ENCODE measurements at places on chromosomes 11 and 22. TPM values are rescaled to one million over a fixed set of nuclear protein-coding genes. Genes with fewer than 3 reads are reported as not detected.

MMP12 gene
- not detected for total RNA-seq

GRM5 gene
- total RNA-seq: under 0.01 TPM

TMPRSS5 gene
- under 0.01 TPM for total RNA-seq

KCNJ5 gene
- total RNA-seq: not detected

IRF7 gene
- total RNA-seq: 1.4 TPM

DLG2 gene
- 0.36 TPM for total RNA-seq

APOL6 gene
- total RNA-seq: 7.2 TPM

TOB2 gene
- total RNA-seq: 17.4 TPM

PDE3B gene
- total RNA-seq: 1.1 TPM

SYT7 gene
- total RNA-seq: not detected

OR2AT4 gene
- not detected for total RNA-seq

OR8G1 gene
- total RNA-seq: not detected

DNA sequence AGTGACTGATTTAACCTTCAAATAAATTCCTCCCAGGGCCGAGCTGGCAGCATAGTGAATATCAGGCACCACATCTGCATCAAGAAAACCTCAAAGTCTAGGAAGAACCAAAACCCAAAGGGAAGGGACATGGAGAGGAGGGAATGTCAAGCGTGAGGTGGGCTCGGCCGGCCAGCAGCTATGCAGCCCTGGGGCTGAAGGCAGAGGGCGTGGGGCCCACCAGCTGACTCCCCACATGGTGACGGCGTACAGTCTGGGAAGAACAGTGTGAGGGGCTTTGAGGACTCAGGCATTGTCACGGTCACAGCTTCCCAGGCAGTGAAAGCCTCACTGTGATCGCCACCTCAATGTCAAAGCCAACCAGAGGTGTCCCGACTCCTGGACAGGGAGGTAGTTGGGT is 412.5 kb downstream of the SHANK2 start:
- DNase-seq: no peak

DNA sequence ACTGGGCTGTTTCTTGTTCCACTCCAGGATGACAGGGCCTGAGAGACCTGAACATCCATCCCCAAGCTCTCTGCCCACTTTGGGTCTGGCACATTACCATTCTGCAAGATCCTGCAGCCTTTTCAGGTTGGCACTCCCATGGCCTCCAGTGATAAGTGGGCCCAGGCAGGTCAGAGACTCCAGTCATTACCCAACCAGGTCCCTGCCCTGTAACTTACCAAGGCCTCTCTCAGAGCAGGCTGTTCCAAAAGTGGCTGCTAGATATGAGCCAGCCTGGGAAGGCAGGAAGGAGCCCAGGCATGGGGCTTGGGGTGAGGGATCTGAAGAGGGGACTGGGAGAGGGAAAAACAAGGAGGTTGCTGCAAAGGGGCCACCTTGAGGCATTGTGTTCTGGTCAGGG is 35.9 kb downstream of the KCNQ1OT1 start:
- DNase-seq: no peak

DNA sequence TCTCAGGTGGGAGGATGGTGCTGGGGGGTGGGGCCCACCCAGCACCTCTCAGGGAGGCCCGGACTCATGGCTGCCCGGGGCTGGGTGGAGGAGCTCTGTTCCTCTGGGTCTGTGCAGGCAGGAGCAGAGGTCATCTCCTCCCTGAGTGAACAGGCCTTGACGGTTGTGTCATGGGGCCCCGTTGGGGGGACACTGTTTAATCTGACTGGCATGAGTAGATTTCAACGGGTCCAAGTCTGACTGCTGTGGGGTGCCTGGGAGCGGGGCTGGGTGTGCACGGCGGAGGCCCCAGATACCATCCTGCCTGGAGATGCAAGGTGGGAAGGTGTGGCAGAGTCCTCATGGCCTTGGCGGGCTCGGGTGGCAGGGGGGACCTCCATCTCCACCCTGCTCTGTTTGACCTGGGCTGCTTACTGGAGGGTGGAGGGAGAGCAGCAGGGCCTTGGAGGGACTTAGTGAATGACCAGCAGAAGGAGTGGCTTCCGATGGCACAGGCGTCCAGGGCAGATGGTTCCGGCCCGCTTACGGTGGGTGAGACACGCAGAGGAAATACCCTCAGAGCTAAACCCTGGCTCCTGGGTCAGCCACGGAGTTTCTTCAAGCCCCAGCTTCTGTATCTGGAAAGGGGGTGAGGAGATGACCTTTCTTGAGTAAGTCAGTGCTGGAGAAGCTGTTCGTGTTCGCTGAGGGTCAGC is 48.7 kb downstream of the SMIM38 start:
- no peak for DNase-seq

DNA sequence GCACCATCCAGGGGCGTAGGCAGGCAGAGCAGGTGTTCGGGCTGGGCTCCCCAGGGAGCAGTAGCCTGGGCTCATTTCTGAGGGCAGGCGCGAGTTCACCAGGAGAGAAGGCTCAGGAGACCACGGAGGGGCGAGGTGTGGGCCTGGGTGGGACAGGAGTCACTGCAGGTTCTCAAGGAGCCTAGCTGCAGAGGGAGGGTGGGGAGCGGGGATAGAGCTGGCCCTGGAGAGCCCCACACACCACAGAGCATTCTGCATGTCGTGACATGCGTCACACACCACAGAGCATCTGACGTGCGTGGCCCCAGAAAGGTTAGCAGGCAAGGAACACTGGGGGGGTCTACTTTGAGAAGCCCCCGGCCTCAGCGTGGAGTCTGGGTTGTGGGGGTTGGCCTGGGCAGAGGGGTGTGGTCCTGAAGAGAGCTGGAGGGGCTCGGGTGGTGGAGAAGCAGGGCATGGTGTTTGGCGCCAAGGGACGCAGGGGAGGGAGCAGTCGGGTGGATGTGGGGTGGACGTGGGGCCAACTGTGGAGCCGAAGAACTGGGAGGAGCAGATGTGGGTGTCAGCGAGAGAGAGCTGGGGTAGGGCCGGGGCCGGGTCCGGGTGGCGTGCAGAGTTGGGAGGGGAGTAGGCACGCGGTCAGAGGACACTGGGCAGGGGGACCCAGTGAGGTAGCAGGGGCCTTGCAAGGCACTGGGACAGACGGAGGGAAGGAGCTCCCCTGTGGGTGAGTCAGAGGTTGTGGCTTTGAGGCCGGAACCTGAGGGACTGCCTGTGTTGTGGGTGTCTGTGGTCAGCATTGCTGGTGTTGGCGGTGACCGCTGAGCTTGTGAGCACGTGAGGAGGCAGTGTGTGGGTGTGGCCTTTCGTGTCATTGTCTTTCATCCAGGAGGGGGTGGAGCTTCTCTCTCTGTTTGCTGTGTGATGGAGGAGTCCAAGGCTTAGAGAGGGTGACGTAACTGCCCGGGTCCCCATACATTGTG is 25.5 kb downstream of the CTTN start:
- DNase-seq: peak; percentile 91

DNA sequence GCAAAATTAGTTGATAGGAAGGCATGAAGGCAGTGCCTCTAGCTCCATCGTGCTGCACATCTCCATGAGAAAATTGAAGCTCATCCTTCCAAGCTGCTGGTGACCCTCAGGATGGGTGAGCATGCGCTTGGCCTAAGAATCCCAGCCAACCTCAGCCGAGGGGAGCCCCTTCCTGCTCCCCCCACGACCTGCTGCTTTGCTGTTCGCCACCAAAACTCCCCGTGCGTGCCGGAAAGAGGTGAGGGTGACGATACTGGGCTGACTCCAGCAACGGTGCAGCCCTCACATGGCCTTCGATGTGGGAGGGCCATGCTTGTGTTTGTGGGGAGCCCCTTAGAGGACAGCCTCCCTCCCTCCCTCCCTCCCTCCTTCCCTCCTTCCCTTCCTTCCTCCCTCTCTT is 660.9 kb downstream of the BRD1 start:
- DNase-seq: no peak

DNA sequence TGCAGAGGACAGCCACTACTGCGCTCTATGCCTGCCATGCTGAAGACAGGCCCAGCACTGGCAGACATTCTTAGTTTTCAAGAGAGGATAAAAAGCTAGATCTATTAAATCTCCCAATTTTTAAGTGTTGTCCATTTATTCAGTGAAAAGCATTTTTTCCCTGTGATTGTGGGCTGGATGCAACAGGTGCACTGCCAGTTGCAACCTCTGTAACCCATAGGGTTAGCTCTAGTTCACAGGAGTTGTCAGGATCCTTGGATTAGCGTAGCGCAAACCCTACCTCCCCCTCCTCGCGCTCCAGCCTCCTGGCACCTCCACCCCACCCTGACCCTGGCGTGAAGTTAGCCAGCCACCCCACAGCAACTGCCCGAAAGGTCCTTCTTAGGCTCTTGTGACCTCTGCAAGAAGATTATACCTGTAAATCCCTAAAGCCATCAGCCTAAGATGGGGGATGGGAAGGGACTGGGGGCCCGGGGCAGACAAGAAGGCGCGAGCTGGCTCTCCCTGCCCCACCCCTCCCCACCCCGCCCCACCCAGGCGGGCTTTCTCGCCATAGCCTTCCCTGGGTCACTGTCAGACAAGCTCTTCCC is 30.9 kb downstream of the EIF3F start:
- no peak for DNase-seq

GRCh38 chr11:60739114-60739513 is 14.6 kb downstream of the MS4A18 start:
- DNase-seq: no peak

GRCh38 chr11:36135076-36135475 is 154.1 kb downstream of the COMMD9 start:
- no peak for DNase-seq

DNA sequence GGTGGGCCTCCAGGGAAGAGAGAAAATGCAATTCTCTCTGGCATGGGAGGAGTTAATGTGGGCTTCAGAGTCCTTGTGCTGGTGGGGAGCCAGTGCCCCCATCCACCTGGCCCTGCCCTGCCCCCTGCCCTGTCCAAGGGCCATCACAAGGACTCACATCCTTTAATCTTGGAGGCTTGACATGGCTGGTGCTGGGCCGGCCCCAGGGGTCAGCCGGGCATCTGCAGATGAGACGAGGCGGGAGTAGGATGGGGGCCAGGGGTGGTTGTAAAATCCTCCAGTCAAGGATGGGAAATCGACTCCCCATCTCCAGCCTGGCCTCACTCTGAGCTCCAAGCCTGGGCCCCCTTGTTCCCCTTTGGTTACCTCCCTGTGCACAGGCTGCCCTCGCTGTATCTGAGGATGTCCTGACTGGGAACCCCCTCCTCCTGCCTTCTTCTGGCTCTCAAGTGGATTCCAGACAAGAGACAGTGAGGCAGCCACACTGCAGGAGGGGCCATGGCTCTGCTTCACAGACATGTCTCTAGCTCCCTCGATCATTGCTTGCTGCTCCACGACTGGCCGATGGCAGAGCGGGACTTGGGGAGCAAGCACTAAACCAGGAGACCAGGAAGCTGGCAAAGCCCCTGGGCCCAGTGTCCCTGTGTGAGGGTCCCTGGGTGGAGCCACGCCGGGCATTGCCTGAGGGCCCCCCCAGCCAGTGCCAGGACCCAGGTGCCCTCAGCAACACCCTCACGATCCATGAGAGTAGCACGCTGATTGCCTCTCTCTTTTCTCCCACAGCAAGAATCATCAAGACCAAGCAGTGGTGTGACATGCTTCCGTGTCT is 1120.5 kb downstream of the BRD1 start:
- DNase-seq: no peak

DNA sequence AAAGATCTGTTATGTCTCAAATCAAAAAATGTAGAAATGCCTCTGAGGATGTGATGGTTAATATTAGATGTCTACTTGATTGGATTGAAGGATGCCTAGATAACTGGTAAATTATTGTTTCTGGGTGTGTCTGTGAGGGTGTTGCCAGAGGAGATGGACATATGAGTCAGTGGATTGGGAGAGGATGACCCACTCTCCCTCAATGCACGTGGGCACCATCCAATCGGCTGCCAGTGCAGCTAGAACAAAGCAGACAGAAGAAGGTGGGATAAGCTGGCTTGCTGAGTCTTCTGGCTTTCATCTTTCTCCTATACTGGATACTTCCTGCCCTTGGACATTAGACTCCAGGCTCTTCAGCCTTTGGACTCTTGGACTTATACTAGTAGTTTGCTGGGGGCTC is 430.3 kb downstream of the SOX6 start:
- DNase-seq: no peak

GRCh38 chr11:77668760-77669159 is 31.2 kb upstream of the CLNS1A start:
- peak; percentile 62 for DNase-seq

DNA sequence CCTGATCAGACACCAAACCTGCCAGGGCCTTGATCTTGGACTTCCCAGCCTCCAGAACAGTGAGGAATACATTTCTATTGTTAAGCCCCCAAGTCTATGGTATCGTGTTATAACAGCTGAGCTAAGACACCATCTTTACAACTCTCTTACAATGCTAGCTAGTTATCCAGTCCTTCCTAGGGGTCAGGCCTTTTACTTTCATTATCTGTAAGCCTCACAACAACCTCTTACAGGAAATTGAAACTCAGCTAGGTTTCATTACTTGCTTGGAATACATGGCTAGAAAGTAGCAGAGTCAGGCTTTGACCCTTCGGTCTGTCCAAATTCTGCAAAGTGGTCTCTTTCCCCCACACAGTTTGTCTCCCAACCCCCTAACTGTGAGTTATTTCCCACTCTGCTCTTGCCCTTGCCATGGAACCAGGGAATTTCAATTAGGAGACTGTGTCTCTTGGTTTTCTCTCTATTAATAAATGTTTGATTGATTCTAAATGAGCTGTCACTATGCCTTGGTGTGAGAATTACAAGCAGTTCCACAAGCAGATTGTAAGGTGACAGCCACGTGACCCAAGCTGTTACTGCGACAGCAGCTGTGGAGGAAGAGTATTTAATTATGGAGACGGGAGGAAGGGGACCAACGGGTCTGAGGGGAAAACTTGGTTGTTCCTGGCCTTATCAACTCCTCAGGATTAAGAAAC is 38.4 kb upstream of the CLMP start:
- DNase-seq: no peak

- no peak for DNase-seq
Observed at GRCh38 chr22:35967046-35967397, 61.6 kb downstream of the RBFOX2 start.

DNA sequence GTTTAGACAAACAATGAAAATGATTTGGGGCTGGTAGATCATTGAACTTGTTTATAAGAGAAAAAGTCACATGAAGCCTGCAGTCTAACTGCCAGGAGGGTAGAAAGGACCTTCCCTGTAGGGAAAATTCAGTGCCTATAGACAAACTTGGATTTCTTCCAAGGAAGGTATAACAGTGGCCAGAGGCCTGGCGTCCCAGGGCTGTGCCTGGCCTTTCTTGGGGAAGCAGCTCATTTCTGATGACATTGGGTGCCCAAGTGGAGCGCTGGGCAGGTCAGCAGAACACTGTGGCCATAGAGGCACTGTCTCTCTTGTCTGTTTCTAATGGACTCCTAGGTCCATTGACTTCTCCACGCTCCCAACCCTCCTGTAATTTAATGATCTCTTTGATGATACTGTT is 6.6 kb upstream of the FXYD6 start:
- DNase-seq: no peak
